Common myeloid progenitor, CD34-positive (primary cell): ENCODE measurements at places on chromosomes 11 and 22.
A peak's percentile ranks its signal among the peaks of the same experiment; 100 is the strongest.

DNA sequence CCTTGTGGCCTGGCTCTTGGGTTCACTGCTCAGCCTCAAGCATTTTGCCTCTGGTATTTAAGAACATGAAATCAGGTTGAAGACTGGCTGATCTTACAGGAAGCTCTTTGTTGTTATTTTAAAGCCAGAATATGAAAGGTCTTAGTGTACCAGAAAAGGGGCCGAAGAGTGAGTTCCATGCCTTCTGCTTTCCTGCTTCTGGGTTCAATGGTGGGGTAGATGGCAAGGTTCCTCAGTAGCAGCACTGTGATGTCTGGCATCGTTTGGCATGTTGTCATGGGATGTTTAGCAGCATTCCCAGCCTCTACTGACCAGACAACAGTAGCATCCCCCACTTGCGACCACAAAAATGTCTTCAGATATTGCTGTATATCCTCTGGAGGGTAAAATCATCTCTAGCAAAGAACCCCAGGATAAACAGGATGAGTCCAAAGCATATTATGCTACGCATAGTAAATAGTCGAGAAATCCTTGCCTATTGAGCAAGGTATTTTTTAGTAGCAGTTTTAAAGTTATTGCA is 2.4 kb downstream of the VPS26B start:
- H3K36me3 ChIP-seq = no peaks in the 10 kb centered on the region
- DNase-seq = no peak
- no peak overlapping the region for H3K27ac ChIP-seq

DNA sequence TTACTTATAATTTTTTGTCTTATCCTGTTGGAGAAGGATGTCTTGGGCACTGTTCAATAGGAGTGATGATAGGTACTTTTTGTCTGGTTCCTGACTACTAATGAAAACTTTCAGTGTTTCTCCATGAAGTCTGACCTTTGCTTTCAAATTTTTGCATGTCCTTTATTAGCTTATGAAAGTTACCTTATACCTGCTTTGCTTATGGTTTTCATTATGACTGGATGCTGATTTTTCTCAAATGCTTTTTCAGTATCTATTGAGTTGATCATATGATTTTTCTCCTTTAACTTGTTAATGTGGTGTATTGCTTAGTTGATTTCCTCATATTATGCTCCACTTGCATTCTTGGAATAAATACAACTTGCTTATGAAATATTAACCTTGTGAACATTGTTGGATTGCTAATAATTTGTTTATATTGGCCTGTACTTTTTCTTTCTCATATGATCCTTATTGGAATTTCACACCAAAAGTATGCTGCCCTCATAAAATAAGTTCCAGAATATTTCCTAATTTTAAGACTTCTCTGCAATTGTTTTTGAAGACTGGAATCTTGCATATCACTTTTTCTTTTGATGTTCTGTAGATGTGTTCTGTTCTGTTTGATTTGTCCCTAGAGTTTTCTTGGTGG is 85.0 kb upstream of the SC5D start:
- H3K27ac ChIP-seq = no peak overlapping the region
- no peak for DNase-seq
- H3K4me3 ChIP-seq = no peak overlapping the region
- no peaks in the 10 kb centered on the region for H3K36me3 ChIP-seq

GRCh38 chr22:31192513-31192912 is 19.6 kb upstream of the LIMK2 start:
- no peak overlapping the region for H3K27ac ChIP-seq
- H3K4me3 ChIP-seq = no peak overlapping the region

- no peak for DNase-seq
- no peak overlapping the region for H3K27ac ChIP-seq
- no peaks in the 10 kb centered on the region for H3K4me1 ChIP-seq
- H3K4me3 ChIP-seq = no peak overlapping the region
These were observed 1273.4 kb downstream of the TBC1D22A start for GRCh38 chr22:48035897-48036296.

GRCh38 chr22:49632199-49633009 is 195.3 kb downstream of the BRD1 start:
- no peaks in the 10 kb centered on the region for H3K4me1 ChIP-seq
- H3K27ac ChIP-seq = no peak overlapping the region
- peak overlapping the region; percentile 18 for H3K4me3 ChIP-seq

DNA sequence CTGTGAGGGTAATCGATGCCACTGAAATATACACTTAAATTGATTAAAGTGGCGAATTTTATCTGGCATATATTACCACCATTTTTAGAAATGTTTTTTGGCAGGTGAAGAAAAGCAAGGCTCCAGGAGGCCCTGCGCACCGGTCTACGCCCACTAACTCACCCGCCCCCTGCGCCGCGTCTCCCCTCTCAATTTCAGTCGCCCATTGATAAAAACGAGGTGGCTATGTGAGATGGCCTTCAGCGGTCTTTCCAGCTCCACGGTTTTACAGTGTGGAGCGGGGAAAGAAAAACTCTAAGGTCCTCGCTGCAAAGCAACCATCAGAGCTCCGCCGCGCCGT is 602 bp upstream of the AQP11 start:
- H3K27ac ChIP-seq = no peak overlapping the region
- peaks cover 17% of the 10 kb centered on the region for H3K4me1 ChIP-seq
- no peaks in the 10 kb centered on the region for H3K27me3 ChIP-seq
- H3K4me3 ChIP-seq = peak overlapping the region; percentile 64

GRCh38 chr11:44592125-44592940 is 26.9 kb downstream of the CD82 start:
- peaks cover 15% of the 10 kb centered on the region for H3K4me1 ChIP-seq
- no peak overlapping the region for H3K4me3 ChIP-seq
- no peaks in the 10 kb centered on the region for H3K27me3 ChIP-seq
- no peak overlapping the region for H3K27ac ChIP-seq
- DNase-seq = no peak

- H3K27ac ChIP-seq = peak overlapping the region; percentile 70
- H3K36me3 ChIP-seq = peaks cover 11% of the 10 kb centered on the region
- H3K27me3 ChIP-seq = no peaks in the 10 kb centered on the region
- H3K4me1 ChIP-seq = peaks cover 39% of the 10 kb centered on the region
These were observed 539 bp downstream of the SLC35C1 start for GRCh38 chr11:45805305-45806071.

GRCh38 chr22:26174280-26174679 is 5.0 kb downstream of the SEZ6L start:
- H3K36me3 ChIP-seq = no peaks in the 10 kb centered on the region
- peaks cover 11% of the 10 kb centered on the region for H3K4me1 ChIP-seq
- H3K27ac ChIP-seq = no peak overlapping the region
- H3K27me3 ChIP-seq = peaks cover 31% of the 10 kb centered on the region
- H3K4me3 ChIP-seq = no peak overlapping the region

DNA sequence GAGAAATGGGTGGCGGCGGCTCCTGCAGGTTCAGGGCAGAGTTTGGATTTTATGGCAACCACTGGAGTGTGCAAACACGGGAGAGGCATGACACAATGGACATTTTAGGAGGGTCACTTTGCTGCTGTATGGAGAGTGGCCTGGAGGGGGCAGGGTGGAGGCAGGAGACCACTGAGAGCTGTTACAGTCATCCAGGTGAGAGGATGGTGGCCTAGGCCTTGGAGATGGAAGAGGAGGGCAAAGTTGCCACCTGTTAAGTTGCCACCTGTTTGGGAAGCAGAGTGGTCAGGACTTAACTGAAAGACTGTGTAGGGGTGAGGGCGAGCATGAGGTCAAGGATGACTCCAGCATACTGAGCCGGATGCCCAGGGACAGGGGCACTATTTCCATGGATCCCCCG is 2.3 kb upstream of the RAD9A start:
- peaks cover 9% of the 10 kb centered on the region for H3K36me3 ChIP-seq
- H3K4me3 ChIP-seq = no peak overlapping the region
- no peaks in the 10 kb centered on the region for H3K27me3 ChIP-seq
- H3K27ac ChIP-seq = no peak overlapping the region

DNA sequence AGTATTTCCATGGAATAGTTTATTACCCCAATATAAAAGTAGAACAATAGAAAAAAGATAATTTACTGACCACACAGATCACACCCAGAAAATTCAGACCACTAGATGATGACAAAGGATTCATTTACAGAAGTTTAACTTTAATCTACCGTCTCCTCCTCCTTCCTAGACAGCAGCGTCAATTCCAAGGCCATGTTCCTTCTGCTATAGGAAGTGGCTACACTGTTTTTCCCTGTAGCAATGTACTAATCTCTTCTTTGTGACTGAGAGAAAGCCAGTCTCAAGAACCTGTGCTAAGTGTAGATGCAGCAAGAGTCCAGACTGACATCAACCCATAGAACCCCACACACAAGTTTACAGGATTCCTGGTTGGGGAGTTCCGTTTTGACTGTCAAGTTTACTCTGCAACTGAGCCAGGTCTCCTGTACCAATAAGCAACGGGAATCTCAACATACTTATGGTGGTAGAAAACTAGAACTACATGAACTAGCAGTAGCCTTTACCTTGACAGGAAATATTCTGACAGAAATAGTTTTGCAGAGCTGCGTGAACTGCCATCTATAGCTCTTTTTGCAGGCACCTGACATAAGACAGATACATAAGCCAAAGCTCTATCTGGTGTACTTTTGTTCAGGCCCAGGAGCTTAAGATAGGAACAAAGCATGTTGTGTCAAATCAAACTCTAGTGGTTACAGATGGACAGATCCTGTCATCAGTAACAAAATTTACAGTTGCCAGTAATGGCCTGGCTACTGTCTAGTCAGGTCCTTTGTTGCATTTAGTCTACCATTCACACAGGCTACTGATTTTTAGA is 42.9 kb downstream of the MRTFA start:
- no peak for DNase-seq
- H3K4me1 ChIP-seq = peaks cover 9% of the 10 kb centered on the region
- no peak overlapping the region for H3K27ac ChIP-seq
- H3K4me3 ChIP-seq = no peak overlapping the region
- no peaks in the 10 kb centered on the region for H3K27me3 ChIP-seq
